Neural progenitor cell (in vitro differentiated cells): ENCODE measurements at places on chromosomes 2 and 18.

DNA sequence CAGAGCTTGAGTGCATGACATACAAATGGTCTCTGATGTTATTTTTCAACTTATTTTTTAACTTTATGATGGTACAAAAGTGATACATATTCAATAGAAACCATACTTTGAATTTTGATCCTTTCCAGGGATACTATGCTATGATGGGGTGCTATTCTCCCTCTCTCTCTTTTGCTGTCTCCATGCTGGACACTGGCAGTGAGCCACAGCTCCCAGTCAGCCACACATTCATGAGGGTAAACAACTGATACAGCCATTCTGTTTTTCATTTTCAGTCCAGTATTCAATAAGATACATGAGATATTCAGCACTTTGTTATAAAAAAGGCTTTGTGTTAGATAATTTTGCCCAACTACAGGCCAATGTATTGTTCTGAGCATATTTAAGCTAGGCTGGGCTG is 859.3 kb upstream of the KLHL29 start:
- no peak for DNase-seq

DNA sequence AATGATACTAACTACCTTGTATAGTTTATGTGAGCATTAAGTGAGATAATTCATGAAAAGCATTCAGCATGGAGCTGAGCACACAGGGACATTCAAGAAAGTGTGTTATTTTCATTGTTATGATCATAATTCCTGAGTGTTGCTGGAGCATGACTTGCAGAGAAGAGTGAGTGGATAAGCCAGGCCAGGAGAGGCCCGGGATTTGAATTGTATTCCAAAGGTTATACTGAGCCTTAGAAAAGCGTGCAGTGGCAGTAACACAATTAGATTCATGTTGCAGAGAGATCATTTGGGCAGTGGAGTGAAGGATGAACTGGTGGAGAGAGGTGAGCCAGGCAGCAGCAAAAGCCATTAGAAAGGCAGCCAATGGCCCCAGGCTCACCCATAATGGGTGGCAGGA is 142.9 kb upstream of the SH3BP4 start:
- no peak for DNase-seq

DNA sequence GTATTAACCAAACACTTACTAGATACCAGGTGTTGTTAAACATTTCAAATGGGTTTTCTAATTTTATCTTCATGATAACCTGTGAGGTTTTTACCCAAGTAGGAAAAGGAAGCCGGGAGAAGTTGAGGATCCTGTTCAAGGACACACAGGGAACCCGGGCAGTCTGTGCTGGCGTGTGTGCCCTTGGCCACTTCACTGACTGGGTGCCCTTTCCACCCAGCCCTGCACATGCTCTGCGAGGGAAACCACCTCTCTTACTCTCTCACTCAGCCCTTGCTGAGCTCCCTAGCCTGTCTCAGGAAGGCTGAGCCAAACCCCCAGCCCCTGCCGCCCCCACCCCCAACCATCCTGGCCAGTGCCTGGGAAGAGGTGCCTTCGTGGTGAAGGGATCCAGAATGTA is 51.8 kb downstream of the TEX44 start:
- DNase-seq: no peak

- peak; percentile 15 for DNase-seq
These were observed 8.6 kb upstream of the CDCA7 start for GRCh38 chr2:173346035-173346434.

- no peak for DNase-seq
These were observed 42.3 kb downstream of the IL1R2 start for GRCh38 chr2:102033750-102034682.

GRCh38 chr2:174668075-174668474 is 70.5 kb upstream of the WIPF1 start:
- DNase-seq: no peak
